Glutamatergic neuron (in vitro differentiated cells): ENCODE measurements at places on chromosomes 12 and 14. TPM values are rescaled to one million over a fixed set of nuclear protein-coding genes. Genes with fewer than 3 reads are reported as not detected.

- H3K4me3 ChIP-seq: no peak overlapping the region
- H3K36me3 ChIP-seq: peaks cover 6% of the 10 kb centered on the region
- H3K4me1 ChIP-seq: peaks cover 37% of the 10 kb centered on the region
- no peak for DNase-seq
These were observed 64.9 kb upstream of the DICER1 start for GRCh38 chr14:95222151-95222631.

DNA sequence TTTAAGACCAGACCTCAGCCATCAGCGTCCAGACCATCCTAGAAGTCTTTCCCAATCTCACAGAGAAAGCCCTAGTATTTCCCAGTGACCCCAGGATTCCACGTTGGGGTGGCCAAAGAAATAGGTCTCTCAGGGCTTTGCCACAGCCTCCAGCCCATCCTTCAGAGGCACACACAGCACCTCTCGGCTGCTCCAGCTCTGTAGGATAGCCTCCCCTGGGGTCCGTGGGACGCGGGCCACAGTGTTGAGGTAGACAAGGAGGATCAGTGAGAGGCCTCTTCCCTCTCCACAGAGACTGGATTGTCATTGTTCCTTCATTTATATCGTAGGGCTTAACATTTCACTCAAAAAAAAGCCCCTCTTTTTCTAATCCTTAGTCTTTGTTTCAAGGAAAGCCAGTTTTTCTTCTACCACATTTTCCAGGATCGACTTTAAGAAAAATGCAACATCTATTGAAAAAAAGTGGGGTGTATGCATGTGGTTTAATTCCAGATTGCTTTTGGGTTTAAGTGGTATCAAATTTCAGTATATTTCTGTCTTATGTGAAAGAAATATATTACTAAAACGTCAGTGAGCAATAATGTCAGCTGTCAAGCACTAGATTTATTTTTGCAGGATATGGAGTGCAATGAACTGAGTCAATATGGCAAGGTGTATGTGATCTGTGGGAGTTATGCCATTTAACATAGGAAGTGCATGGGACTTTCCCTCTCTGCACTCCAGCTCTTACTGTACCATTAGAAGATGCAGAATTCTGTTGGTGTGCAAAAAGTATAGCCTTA, 187.5 kb downstream of the MSRB3 start:
- no peak overlapping the region for H3K27ac ChIP-seq
- no peak overlapping the region for H3K4me3 ChIP-seq
- H3K4me1 ChIP-seq: no peaks in the 10 kb centered on the region

GRCh38 chr12:24487606-24488005, 461.3 kb downstream of the BCAT1 start:
- no peak overlapping the region for H3K4me3 ChIP-seq
- no peaks in the 10 kb centered on the region for H3K36me3 ChIP-seq
- H3K27ac ChIP-seq: no peak overlapping the region
- H3K27me3 ChIP-seq: no peaks in the 10 kb centered on the region

- DNase-seq: no peak
- H3K4me3 ChIP-seq: no peak overlapping the region
- peaks cover 5% of the 10 kb centered on the region for H3K36me3 ChIP-seq
- peak overlapping the region; percentile 56 for H3K27ac ChIP-seq
- peaks cover 2% of the 10 kb centered on the region for H3K27me3 ChIP-seq
These were observed 6.7 kb upstream of the VCPKMT start for GRCh38 chr14:50123062-50123461.

GRCh38 chr12:14514154-14514842, 53.4 kb downstream of the PLBD1 start:
- H3K4me1 ChIP-seq: no peaks in the 10 kb centered on the region
- H3K4me3 ChIP-seq: no peak overlapping the region
- H3K27ac ChIP-seq: no peak overlapping the region
- DNase-seq: no peak
- H3K36me3 ChIP-seq: no peaks in the 10 kb centered on the region

GRCh38 chr12:125734137-125734536, 668.9 kb downstream of the AACS start:
- no peak overlapping the region for H3K27ac ChIP-seq
- H3K36me3 ChIP-seq: no peaks in the 10 kb centered on the region
- no peak overlapping the region for H3K4me3 ChIP-seq
- no peaks in the 10 kb centered on the region for H3K27me3 ChIP-seq

- peak; percentile 34 for DNase-seq
- H3K4me3 ChIP-seq: peak overlapping the region; percentile 80
- H3K4me1 ChIP-seq: peaks cover 50% of the 10 kb centered on the region
- H3K27me3 ChIP-seq: peaks cover 2% of the 10 kb centered on the region
These were observed 9.3 kb downstream of the EML1 start for GRCh38 chr14:99802301-99803105.

GRCh38 chr14:36654794-36655381, 6.8 kb upstream of the PAX9 start:
- H3K27me3 ChIP-seq: peaks cover 42% of the 10 kb centered on the region
- DNase-seq: no peak
- peak overlapping the region; percentile 2 for H3K4me3 ChIP-seq
- no peak overlapping the region for H3K27ac ChIP-seq

- no peak for DNase-seq
- no peaks in the 10 kb centered on the region for H3K36me3 ChIP-seq
- H3K27me3 ChIP-seq: peaks cover 3% of the 10 kb centered on the region
- peaks cover 12% of the 10 kb centered on the region for H3K4me1 ChIP-seq
These were observed 84.8 kb downstream of the FBXL14 start for GRCh38 chr12:1509413-1510052.

GRCh38 chr12:93570552-93571364, 1.7 kb upstream of the SOCS2 start:
- no peaks in the 10 kb centered on the region for H3K36me3 ChIP-seq
- H3K27me3 ChIP-seq: peaks cover 22% of the 10 kb centered on the region
- peak overlapping the region; percentile 70 for H3K27ac ChIP-seq
- H3K4me1 ChIP-seq: peaks cover 9% of the 10 kb centered on the region
- H3K4me3 ChIP-seq: peak overlapping the region; percentile 97

GRCh38 chr14:93059260-93059659, 56.5 kb downstream of the ITPK1 start:
- H3K4me1 ChIP-seq: peaks cover 17% of the 10 kb centered on the region
- no peak overlapping the region for H3K4me3 ChIP-seq
- no peak for DNase-seq
- H3K27ac ChIP-seq: no peak overlapping the region
- H3K27me3 ChIP-seq: peaks cover 12% of the 10 kb centered on the region

DNA sequence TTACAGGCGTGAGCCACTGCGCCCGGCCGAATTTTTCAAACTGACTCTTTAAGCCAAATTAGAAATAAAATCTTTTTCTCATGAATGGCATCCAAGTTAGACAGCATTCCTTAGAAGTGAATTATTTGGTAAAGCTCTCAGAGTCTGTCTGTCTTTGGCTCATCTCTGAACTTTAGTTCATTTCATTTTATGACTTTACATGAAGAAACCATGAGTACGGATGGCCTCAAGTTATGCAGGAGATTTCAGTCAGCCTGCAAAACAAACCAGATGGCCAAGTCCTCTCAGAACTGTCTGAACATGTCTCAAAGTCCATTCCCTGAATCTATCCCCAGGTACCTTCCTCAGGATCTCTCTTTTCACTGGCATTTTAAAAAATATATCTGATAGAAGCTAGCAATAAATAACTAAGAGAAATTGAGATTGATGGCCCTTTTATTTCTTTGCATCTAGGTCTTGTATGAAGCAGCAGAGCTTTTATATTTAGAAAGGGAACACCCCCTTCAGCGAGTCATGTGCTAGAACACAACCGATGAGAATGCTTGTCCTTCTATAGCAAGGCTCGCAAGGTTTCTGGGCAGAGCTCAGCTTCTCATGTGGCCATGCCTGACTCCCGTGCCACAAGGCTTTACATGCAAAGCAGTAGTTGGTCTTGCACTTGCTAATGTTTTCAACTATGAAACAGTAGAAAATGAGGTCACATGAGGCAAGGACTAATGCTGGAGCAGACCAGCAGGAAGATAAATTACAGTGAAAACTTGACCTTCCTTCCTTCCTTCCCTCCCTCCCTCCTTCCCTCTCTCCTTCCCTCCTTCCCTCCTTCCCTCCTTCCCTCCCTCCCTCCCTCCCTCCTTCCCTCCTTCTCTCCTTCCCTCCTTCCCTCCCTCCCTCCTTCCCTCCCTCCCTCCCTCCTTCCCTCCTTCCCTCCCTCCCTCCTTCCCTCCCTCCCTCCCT, 125.0 kb downstream of the AKAP6 start:
- DNase-seq: no peak
- no peak overlapping the region for H3K4me3 ChIP-seq
- H3K4me1 ChIP-seq: peaks cover 6% of the 10 kb centered on the region
- H3K36me3 ChIP-seq: no peaks in the 10 kb centered on the region
- H3K27ac ChIP-seq: no peak overlapping the region

- DNase-seq: no peak
- H3K4me1 ChIP-seq: peaks cover 6% of the 10 kb centered on the region
- no peak overlapping the region for H3K4me3 ChIP-seq
- H3K36me3 ChIP-seq: no peaks in the 10 kb centered on the region
- no peaks in the 10 kb centered on the region for H3K27me3 ChIP-seq
These were observed 97.8 kb downstream of the TMEM30B start for GRCh38 chr14:61183196-61183885.

GRCh38 chr14:92649934-92650545, 98.4 kb downstream of the LGMN start:
- DNase-seq: no peak
- H3K27me3 ChIP-seq: no peaks in the 10 kb centered on the region
- no peaks in the 10 kb centered on the region for H3K4me1 ChIP-seq
- peaks cover 5% of the 10 kb centered on the region for H3K36me3 ChIP-seq
- no peak overlapping the region for H3K27ac ChIP-seq

DNA sequence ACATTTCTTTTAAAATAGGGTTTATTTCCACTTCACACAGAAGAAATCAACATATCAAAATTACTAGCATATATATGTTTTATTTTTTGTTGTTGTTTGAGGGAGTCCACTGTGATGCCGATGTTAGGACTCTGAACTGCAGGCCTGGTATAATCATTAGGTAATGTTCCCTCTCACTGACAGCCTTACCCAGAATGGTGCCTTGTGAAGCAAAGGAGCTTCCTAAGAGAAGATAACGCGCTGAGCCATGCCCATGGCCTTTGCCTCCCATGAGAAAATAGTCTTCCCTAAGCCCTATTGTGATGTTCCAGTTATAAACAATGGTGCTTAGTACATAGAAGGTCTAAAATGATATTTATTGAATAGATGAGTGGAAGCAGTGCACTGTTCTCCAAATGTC, 12.0 kb downstream of the GNG2 start:
- H3K27ac ChIP-seq: no peak overlapping the region
- no peak overlapping the region for H3K4me3 ChIP-seq
- H3K27me3 ChIP-seq: no peaks in the 10 kb centered on the region
- H3K36me3 ChIP-seq: no peaks in the 10 kb centered on the region
- DNase-seq: no peak

GRCh38 chr12:78018171-78018910, 187.6 kb downstream of the NAV3 start:
- H3K4me3 ChIP-seq: no peak overlapping the region
- no peaks in the 10 kb centered on the region for H3K36me3 ChIP-seq
- no peaks in the 10 kb centered on the region for H3K4me1 ChIP-seq
- H3K27me3 ChIP-seq: peaks cover 2% of the 10 kb centered on the region
- no peak for DNase-seq
- no peak overlapping the region for H3K27ac ChIP-seq

DNA sequence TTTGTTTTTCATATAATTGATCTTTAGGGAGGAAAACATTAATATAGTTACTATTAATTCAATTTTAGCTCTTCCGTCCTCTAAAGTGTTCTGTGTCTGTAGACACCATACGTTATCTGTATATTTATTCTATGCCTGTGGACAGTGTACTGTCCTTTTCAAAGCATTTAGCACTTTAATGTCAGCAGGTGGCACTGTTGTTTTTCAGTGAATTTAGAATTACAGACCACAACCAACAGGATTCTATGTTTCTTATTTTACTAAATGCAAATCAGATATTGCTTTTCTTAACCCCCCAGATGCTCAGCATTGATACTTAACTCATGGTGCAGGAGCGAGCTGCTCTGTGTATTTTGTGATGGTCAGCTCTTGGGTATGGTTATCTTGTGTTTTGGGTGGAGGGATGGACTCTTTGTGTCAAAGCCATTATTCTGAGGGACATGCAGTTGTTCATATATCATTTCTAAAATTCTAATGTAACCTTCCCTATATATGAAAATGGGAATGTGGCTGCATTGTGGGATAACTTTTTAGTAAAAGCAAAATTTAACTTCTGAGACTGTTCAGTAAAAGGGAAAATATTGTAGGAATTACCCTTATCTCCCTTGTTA, 65.2 kb downstream of the PAPOLA start:
- H3K36me3 ChIP-seq: no peaks in the 10 kb centered on the region
- no peak overlapping the region for H3K4me3 ChIP-seq
- no peaks in the 10 kb centered on the region for H3K27me3 ChIP-seq

GRCh38 chr12:32681272-32681671, 2.2 kb downstream of the DNM1L start:
- H3K4me1 ChIP-seq: peaks cover 8% of the 10 kb centered on the region
- H3K4me3 ChIP-seq: peak overlapping the region; percentile 89
- no peaks in the 10 kb centered on the region for H3K36me3 ChIP-seq
- H3K27ac ChIP-seq: no peak overlapping the region
- DNase-seq: no peak

- peaks cover 38% of the 10 kb centered on the region for H3K27me3 ChIP-seq
- peaks cover 6% of the 10 kb centered on the region for H3K36me3 ChIP-seq
- H3K4me3 ChIP-seq: peak overlapping the region; percentile 93
- peaks cover 33% of the 10 kb centered on the region for H3K4me1 ChIP-seq
- DNase-seq: peak; percentile 42
These were observed 1.7 kb downstream of the OTX2 start for GRCh38 chr14:56808383-56809269.

DNA sequence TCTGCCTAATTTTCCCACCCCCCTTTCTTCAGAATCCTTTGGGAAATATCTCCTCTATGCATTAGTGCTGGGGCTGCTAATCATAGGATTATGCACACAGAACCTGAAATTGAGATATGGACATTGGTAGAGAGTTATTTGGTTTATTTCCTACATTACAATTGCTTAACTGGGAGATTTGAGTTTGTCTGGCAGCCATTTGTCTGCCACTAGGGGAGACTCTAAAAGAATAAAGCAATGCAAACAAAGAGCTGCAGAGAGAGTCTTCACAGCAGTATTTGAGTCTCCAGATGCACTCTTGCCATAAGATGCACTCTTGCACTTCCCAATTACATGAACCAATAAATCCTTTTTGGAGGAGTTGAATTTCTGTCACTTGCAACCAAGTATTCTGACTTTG, 12.0 kb upstream of the PCNX4 start:
- peaks cover 1% of the 10 kb centered on the region for H3K27me3 ChIP-seq
- no peak overlapping the region for H3K27ac ChIP-seq
- peaks cover 2% of the 10 kb centered on the region for H3K4me1 ChIP-seq
- H3K4me3 ChIP-seq: no peak overlapping the region
- DNase-seq: no peak
- H3K36me3 ChIP-seq: peaks cover 19% of the 10 kb centered on the region

DNA sequence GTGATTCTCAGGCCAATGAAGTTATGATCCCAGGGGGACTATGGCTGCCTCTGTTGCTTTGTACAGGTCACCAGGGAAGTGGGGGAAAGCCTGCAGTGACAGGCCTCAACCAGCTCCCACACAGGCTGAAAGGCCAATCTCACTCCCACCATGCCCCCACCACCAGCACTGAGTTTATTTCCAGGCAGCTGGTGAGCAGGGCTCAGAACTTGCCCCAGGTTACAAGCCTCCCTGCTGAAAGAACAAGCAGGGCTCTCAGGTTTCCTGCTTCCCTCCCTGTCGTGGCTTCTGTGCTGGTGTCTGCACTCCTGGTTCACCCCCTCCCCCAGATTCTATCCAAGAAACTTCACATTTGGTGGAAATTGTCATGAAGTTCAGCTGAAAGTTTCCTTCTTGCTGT, 260.3 kb downstream of the CCDC59 start:
- H3K27me3 ChIP-seq: no peaks in the 10 kb centered on the region
- no peak overlapping the region for H3K27ac ChIP-seq
- no peak overlapping the region for H3K4me3 ChIP-seq

The PPFIA2 gene
- total RNA-seq: 31.1 TPM

The CHGA gene
- 663 TPM for total RNA-seq

The BCAT1 gene
- total RNA-seq: 401 TPM

The STXBP6 gene
- total RNA-seq: 0.49 TPM

The SERPINA3 gene
- total RNA-seq: not detected

The CCDC38 gene
- not detected for total RNA-seq

The AKAP3 gene
- 3.3 TPM for total RNA-seq
